ENCODE measurements at places on chromosomes 4 and X. TPM values are rescaled to one million over a fixed set of nuclear protein-coding genes. Genes with fewer than 3 reads are reported as not detected.

The CPZ gene
- 22.4 TPM for total RNA-seq

The FLNA gene
- total RNA-seq: 4,322 TPM

The KLHL4 gene
- total RNA-seq: under 0.01 TPM

The PTPN13 gene
- 133 TPM for total RNA-seq

The ADGRG4 gene
- total RNA-seq: not detected

The NUDT10 gene
- 3.3 TPM for total RNA-seq

The DCAF8L2 gene
- total RNA-seq: not detected

The ARX gene
- not detected for total RNA-seq

The FAM149A gene
- 4.1 TPM for total RNA-seq

The RAB33A gene
- 0.49 TPM for total RNA-seq

The CCNA2 gene
- total RNA-seq: 7.8 TPM

The TMEM271 gene
- not detected for total RNA-seq

The TIMM17B gene
- 26.0 TPM for total RNA-seq

The S100G gene
- total RNA-seq: not detected

The GIMD1 gene
- total RNA-seq: not detected

The SPINK2 gene
- not detected for total RNA-seq

The OTC gene
- not detected for total RNA-seq

The SSX3 gene
- not detected for total RNA-seq

The FAM114A1 gene
- 462 TPM for total RNA-seq

The NPNT gene
- 1.8 TPM for total RNA-seq

The SMIM10L2A gene
- 0.73 TPM for total RNA-seq

The ZBTB49 gene
- 4.9 TPM for total RNA-seq

The IGFBP7 gene
- total RNA-seq: 293 TPM

The CYBB gene
- not detected for total RNA-seq

The KLB gene
- total RNA-seq: not detected

The ATP6AP1 gene
- 53.1 TPM for total RNA-seq

The CACNA1F gene
- total RNA-seq: not detected

The EPHA5 gene
- 3.7 TPM for total RNA-seq

The TEX13D gene
- not detected for total RNA-seq

The MAGEA11 gene
- not detected for total RNA-seq

The IL3RA gene
- total RNA-seq: 0.16 TPM

The MAGEB10 gene
- total RNA-seq: not detected

The ZNF275 gene
- total RNA-seq: 20.2 TPM

The CXorf51B gene
- not detected for total RNA-seq
